ENCODE measurements at places on chromosomes 12 and 14.

DNA sequence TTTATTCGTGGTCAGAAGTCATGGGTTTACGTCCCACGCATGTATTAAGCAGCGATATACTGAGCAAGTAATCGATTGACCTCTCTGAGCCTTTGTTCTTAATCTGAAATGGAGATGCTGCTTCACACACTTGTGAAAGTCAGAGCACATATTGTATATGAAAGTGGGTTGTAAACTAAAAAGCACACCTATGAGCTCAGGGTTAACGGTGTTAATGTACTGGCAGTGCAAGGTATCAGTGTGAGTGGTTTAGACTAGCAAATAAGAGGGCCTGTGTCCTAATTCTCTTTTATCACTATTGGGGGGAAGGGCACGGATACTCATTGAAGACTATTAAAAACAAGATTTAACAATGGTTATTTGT, 676 bp downstream of the MRPL42 start:
- DNase-seq: no peak

- DNase-seq: no peak
Observed at GRCh38 chr12:2834581-2835491, at the start of gene NRIP2. NRIP2 (minus strand) TSS chr12:2835035; CDS start chr12:2834983, 52 bp downstream.

DNA sequence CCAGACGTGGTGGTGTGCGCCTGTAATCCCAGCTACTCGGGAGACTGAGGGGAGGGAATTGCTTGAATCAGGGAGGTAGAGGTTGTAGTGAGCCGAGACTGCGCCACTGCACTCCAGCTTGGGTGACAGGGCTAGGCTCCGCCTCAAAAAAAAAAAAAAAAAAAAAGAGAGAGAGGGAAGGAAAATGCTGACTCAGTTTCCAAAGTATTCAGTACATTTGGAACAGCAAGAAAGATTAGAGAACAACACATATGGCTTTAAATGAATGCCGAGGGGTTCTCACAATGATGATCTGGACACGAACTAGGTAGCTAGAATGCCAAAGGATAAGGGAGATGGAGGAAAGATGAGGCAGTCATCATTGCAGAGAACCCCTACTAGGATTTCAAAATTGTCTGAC, 97.4 kb downstream of the NAV3 start:
- DNase-seq: no peak

DNA sequence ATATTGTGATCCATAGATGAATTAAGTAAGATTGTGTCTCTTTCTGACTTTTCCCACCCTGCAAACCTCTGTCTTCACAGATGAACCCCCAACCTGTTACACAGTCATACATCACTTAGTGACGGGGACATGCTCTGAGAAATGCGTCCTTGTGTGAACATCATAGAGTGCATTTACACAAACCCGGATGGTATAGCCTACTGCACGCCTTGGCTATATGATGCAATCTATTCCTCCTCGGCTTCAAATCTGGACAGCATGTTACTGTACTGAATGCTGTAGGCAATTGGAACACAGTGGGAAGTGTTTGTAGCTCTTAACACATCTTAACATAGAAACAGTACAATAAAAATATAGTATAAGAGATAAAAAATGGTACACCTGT, 7.4 kb upstream of the TESPA1 start:
- DNase-seq: no peak

DNA sequence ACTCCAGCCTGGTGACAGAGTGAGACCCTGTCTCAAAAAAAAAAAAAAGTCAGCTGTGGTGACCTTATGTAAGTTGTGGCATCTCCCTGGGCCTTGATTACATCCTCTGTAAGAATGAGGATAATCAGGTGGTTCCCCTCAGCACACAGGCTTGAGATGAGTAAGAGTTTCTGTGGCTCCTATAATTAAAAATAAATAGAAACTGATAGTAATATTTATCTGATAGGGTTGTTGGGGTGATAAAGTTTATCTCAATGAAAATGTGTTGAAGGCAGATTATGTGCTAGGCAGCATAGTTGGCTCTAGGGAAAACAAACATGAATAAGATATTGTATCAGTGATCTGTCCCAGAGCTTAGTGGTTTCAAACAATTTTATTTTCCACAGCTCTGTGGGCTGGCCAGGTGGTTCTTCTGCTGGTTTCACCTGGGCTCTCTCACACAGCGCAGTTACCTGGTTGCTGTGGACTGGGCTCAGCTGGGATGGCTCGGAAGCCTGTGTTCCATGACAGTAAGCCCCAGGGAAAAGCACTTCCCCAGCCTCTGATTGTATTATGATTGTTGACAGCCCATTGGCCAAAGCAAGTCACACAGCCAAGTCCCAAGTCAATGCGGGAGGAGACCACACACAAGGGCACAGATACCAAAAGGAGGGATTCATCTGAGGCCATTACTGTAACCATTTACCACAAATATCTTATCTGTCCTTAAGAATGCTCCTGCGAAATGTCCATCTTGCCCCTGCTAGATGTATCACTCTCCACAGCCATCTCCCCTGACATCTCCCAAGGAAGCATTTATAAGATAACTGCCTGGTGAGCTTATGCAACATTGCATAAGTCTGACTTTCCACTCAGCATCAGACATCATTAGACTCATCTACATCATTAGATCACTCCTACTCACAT, 151.7 kb downstream of the NUAK1 start:
- DNase-seq: no peak

- DNase-seq: no peak
Observed at GRCh38 chr12:104722601-104723534, 235.2 kb downstream of the SLC41A2 start.

GRCh38 chr12:108833355-108833733, 24.0 kb downstream of the SSH1 start:
- DNase-seq: no peak

Measured in stimulated activated CD4-positive, alpha-beta T cell treated with anti-CD3 and anti-CD28 coated beads, TNF-alpha, amount 100 ng/mL, for 24 hours (primary cell).